ENCODE measurements at places on chromosomes 16 and 17.

- peak; percentile 96 for DNase-seq
Observed at GRCh38 chr17:38464723-38465390, 36.6 kb downstream of the ARHGAP23 start.

- DNase-seq = no peak
Observed at GRCh38 chr16:61890386-61890785, 145.9 kb downstream of the CDH8 start.

GRCh38 chr16:50169555-50170096 lies 16.5 kb downstream of the TENT4B start:
- no peak for DNase-seq

DNA sequence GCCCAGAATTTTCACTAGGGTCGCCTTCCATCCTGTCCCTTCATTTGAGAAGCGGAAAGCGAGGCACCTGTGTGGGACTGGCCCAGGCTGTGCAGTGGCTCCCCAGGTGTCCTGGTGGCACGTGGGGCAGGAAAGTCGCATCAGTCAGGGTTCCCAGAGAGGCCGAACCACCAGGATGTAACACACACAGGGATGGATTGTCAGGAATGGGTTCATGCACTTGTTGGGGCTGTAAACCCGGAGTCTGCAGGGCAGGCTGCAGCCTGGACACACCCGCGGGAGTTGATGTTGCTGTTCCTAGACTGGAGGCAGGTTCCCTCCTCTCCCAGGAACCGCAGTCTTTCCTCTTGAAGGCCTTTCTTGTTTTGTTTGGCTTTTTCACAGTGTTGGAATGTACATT lies 30.7 kb upstream of the RPTOR start:
- DNase-seq = no peak

GRCh38 chr16:70695331-70696070 lies 9.6 kb upstream of the MTSS2 start:
- no peak for DNase-seq

DNA sequence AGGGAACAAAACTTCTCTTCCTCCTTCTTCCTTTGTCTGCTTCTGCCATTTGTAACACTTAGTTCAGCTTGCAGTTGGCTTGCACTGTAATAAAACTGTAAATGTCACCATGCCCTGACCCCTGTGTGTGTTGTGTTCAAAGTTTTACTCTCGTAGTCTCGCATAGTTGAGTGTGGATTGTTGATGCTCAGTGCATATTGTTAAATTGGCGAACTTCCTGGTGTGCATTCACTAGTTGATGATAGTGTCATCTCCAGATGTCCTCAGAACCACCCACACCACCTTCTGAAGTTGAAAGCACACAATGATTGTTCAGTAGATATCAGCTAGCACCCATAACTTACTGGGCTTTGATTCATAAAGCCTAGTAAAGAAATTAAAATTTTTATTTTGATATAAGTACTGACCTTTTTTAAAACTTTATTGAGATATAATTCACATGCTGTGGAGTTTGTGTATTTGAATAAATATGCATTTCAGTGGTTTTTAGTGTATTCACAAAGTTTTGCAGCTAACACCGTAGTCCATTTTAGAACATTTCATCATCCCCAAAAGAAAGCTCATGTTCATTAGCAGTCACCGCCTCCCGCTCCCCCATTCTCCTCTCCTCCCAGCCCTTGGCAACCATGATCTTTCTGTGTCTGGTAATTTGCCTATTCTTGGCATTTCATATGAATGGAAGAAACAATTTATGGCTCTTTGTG lies 25.0 kb downstream of the USP10 start:
- DNase-seq = no peak

- no peak for DNase-seq
Observed at GRCh38 chr17:42200706-42201457, 6.6 kb upstream of the GHDC start.

- DNase-seq = no peak
Observed at GRCh38 chr17:55708175-55708974, 14.3 kb downstream of the TMEM100 start.

- DNase-seq = no peak
Observed at GRCh38 chr16:55567382-55567781, 898 bp downstream of the CAPNS2 start.

DNA sequence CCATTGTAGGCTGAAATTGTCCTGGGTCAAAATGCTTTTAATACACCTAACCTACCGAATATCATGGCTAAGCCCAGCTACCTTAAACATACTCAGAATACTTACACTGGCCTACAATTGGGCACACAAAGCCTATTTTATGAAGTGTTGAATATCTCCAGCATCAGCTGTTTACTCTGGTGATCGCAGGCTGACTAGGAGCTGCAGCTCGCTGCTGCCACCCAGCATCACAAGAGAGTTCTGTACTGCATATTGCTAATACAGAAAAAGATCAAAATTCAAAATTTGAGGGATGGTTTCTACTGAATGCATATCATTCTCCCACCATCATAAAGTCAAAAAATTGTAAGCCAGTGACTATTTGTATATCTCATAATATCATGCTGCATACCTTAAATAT lies 55.3 kb downstream of the ULK2 start:
- no peak for DNase-seq

DNA sequence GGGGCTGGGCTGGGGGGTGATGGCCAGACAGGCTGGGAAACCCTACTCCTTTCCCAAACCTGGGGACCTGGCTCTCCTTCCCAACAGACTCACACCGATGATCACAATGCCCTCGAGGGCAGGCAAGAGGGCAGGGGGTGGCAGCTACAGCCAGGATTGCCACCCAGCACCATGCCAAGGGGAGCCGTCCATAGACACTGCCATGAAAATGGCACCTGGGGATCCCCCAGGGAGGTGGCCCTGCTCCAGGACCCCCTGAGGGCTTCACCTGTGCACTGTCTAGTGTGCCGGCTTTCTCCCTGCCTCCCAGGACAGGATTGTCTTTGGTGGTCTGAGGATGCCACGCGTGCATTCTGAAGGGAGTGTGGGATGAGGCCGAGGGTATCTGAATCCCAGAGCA lies 24.6 kb downstream of the RPH3AL start:
- DNase-seq = no peak

DNA sequence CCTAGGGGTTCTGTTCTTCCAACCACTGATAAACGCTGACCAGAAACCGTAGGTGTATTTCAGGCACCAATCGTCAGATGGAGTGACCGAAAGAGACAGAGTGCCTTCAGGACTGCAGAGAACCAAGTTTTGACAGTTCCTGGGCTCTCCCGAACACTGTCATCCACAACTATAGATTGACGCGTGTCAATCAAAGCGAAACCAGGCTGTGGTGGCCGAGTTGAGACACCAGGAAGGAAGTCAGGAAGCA lies 11.9 kb upstream of the AURKB start:
- DNase-seq = no peak

GRCh38 chr17:18950346-18950745 lies 1.6 kb upstream of the SLC5A10 start:
- no peak for DNase-seq

DNA sequence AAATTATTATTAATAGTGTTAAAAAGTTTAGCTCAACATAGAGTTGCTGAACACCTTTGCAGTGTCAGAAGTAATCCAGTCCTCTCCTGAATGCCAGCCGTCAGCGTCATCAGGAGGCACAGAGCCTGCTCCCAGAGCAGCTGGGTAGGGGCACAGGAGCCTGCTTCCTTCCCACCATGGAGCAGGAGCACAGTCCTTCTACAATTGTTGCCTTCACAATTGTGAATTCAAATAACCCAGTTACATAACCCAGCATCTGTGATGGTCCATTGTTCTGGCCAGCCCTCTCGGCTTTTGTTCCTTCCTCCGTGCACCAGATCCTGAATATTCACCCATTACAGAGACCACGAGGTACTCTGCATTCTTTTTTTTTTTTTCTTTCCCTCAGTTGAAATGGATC lies 393.9 kb upstream of the MAF start:
- DNase-seq = no peak

- DNase-seq = no peak
Observed at GRCh38 chr16:83552228-83552627, 255.6 kb upstream of the HSBP1 start.

DNA sequence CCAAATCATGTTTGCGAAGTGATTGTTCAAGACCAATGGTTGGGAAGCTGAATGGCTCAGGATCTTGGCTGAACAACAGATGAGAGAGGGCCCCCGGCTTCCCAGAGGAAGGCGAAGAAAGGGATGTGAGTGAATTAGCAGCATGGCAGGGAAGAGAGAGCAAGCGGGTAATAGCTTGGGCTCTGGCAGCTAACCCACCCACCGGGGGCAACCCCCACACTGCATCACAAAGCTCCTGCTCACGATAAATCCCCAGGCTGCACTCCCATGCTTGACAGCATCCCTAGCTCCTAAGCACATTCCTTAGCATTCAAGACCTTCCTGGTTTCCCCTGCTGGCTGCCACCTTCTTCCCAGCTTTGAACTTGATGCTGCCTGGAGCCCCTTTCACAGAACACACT lies 26.2 kb upstream of the EMP2 start:
- no peak for DNase-seq

- no peak for DNase-seq
Observed at GRCh38 chr16:81923296-81923695, 88.0 kb downstream of the SDR42E1 start.

- DNase-seq = no peak
Observed at GRCh38 chr16:21103941-21104860, 46.4 kb downstream of the DNAH3 start.

DNA sequence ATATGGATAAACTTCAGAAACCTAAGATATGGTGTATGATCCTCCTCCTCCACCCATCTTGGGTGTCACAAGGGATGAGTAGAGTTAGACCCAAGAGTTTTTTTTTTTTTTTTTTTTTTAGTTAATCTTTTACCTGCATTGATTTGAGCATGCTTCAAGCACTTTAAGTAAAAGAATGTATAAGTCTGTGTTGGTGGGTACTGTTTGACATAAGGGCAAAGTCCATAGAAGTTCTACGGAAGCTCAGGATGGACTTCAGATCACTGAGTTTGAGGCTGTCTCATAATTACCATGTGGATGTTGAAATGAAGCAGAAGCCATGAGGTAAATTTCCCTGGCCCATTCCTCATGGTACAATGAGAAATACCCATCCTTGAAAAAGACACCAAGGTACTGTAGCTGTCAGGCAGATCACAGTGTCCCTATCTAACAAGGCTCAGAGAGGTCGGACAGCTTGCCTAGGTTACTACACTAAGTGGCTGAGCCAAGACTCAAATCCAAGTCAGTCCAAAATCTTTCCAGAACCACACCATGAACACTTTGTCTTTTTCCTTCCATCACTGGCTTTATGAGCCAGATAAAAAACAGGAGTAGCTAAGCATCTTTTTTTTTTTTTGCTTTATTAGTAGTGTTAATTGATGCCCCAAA lies 962.8 kb downstream of the CDH11 start:
- DNase-seq = no peak

GRCh38 chr17:13525876-13526275 lies 75.9 kb downstream of the HS3ST3A1 start:
- no peak for DNase-seq

DNA sequence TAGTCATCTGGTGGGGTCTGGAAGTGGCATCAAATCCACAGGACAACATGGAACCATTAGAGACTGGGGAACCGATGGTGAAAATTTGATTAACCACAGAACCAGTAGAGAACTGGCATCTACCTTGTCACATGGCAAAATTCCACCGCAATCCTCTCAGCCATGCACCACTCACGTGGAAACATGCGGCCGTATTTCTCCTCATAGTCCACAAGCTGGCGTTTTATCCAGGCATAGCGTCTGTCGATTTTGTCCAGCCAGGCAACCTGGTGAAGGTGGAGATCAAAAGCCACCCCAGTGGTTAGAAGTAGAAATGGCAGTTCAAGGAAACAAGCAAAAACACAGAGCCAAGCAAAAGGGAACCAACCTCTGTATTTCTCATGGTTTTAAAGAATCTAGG lies 87.6 kb downstream of the VPS53 start:
- no peak for DNase-seq

DNA sequence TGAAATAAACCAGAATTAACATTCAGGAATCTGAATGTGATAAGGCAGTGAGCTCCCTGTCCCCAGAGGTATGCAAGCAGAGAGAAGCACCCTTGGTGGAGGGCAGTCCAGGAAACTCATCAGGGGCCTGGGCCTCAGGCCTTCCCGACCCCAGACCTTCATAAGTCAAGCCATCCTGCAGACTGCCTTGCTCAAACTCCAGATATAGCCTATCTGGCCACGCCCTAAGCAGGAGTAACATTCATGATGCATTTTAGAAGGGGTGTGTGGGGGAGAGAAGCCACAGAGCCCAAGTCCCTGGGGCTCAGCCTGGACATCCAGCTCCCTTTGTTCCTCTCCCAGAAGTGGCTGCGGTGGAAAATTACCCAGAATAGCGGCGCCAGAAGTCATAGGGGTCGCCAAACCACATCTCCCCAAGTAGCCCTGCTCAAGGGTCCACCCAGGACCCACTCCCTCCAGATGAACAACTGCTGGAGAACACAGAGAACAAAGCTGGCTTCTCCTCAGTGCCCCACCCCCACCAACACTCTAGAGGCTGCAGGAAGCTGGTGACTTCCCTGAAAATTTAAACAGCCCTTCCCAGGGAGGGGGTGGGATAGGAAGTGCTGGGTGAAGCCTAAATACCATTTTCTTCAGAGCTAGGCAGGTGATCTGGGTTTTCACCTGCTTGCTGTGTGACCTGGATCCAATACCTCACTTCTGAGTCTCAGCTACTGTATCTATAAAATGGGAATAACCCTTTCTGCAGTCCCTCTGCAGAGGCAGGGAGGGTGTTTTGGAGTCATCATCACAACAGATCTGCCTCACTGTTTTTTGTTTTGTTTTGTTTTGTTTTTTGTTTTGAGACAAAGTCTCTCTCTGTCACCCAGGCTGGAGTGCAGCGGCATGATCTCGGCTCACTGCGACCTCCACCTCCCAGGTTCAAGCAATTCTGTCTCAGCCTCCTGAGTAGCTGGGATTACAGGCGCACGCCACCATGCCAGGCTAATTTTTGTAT lies 1.5 kb upstream of the SREBF1 start:
- no peak for DNase-seq
